ENCODE measurements at places on chromosomes 2 and 18. TPM values are rescaled to one million over a fixed set of nuclear protein-coding genes. Genes with fewer than 3 reads are reported as not detected.

Gene CD28
- total RNA-seq, result not detected

Gene MRO
- 0.40 TPM for total RNA-seq

DNA sequence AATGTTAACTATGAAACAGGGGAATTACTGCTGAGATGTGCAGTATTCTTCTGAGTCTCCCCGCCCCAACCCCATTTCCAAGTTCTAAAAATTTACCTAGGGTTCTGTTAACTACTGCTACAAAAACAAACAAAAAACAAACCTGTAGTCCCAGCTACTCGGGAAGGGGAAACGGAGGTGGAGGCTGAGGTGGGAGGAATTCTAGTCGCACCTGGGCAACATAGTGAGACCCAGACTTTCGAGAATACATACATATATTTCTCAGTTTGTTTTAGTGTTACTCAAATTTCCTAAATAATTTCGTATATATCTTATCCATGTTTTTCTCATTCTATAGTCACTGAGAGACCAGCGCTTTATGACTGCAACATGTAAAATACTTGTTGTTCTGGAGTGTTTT lies 989 bp downstream of the STAM2 start:
- DNase-seq, result no peak

Gene RBKS
- 1.4 TPM for total RNA-seq

DNA sequence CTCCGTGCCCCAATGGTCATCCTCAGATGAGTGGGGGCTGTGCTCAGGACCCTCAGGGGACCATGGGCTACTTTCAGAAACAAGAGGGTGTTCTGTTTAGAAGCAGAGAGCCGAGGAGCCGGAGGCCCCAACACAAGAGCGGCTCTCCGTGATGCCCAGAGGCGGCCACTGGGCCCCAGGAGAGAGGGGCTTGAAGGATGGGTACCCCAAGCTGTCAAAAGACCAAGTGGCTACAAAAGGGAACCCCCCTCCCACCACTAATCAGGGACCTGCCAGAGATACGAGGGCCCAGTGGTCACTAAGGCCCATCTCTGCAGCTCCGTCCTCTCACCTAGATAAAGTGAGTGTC lies 93.6 kb downstream of the HDAC4 start:
- DNase-seq, result no peak

Gene DNAJC27
- 10.6 TPM for total RNA-seq

Gene CNTNAP5
- total RNA-seq, result 0.29 TPM

- DNase-seq, result no peak
Measured at GRCh38 chr18:13653746-13654433, 72.5 kb downstream of the FAM210A start.

All from mesothelial cell of epicardium (in vitro differentiated cells).